ENCODE measurements at places on chromosomes 4 and X. TPM values are rescaled to one million over a fixed set of nuclear protein-coding genes. Genes with fewer than 3 reads are reported as not detected.

Gene NWD2
- not detected for total RNA-seq

Gene ADGRL3
- not detected for total RNA-seq

Gene CENPVL1
- total RNA-seq = not detected

Gene NEXMIF
- not detected for total RNA-seq

Gene RAB9B
- total RNA-seq = 1.4 TPM

Gene DOK7
- 1.3 TPM for total RNA-seq

Gene UGT2B10
- not detected for total RNA-seq

Gene GLUD2
- total RNA-seq = 0.24 TPM

Gene AKAP4
- not detected for total RNA-seq

Gene GPR34
- not detected for total RNA-seq

Gene CXCR3
- not detected for total RNA-seq

Gene PAK3
- total RNA-seq = not detected

Gene HTRA3
- not detected for total RNA-seq

Gene HSFX2
- not detected for total RNA-seq

Gene GSX2
- total RNA-seq = not detected

Gene SMIM31
- total RNA-seq = not detected

Gene RAPGEF2
- 8.4 TPM for total RNA-seq

Gene OR13H1
- total RNA-seq = not detected

Gene CYSLTR1
- total RNA-seq = 0.99 TPM

Gene TAF7L
- not detected for total RNA-seq

Gene TREX2
- 2.4 TPM for total RNA-seq

Measured in OCI-LY7 (cell line).